ENCODE measurements at places on chromosomes 6 and 20. TPM values are rescaled to one million over a fixed set of nuclear protein-coding genes. Genes with fewer than 3 reads are reported as not detected.

GRCh38 chr6:41901882-41902519 lies 6.8 kb upstream of the USP49 start:
- H3K4me1 ChIP-seq = no peaks in the 10 kb centered on the region
- peaks cover 25% of the 10 kb centered on the region for H3K36me3 ChIP-seq
- no peak for DNase-seq
- no peak overlapping the region for H3K27ac ChIP-seq
- no peak overlapping the region for H3K4me3 ChIP-seq

GRCh38 chr6:170542031-170542719 lies 10.9 kb downstream of the PSMB1 start:
- DNase-seq = no peak
- H3K27me3 ChIP-seq = no peaks in the 10 kb centered on the region
- H3K4me1 ChIP-seq = no peaks in the 10 kb centered on the region
- H3K36me3 ChIP-seq = peaks cover 66% of the 10 kb centered on the region

GRCh38 chr20:44646023-44646640 lies 5.4 kb downstream of the ADA start:
- DNase-seq = no peak
- no peak overlapping the region for H3K27ac ChIP-seq
- H3K4me3 ChIP-seq = no peak overlapping the region
- H3K36me3 ChIP-seq = no peaks in the 10 kb centered on the region
- H3K27me3 ChIP-seq = no peaks in the 10 kb centered on the region

- no peaks in the 10 kb centered on the region for H3K27me3 ChIP-seq
- no peak for DNase-seq
- no peaks in the 10 kb centered on the region for H3K4me1 ChIP-seq
- no peak overlapping the region for H3K4me3 ChIP-seq
- H3K36me3 ChIP-seq = no peaks in the 10 kb centered on the region
- H3K27ac ChIP-seq = no peak overlapping the region
Observed at GRCh38 chr20:47088335-47088734, 193.7 kb downstream of the EYA2 start.

Gene RHAG
- total RNA-seq = not detected

All from thoracic aorta (tissue), 2 donors.